Frontal cortex (tissue), 4 donors: ENCODE measurements at places on chromosomes 11 and 22. TPM values are rescaled to one million over a fixed set of nuclear protein-coding genes. Genes with fewer than 3 reads are reported as not detected.

Gene OR52H1
- total RNA-seq = 0.41 TPM

Gene ARHGAP20
- total RNA-seq = 47.3 TPM

Gene APOBEC3B
- not detected for total RNA-seq

Gene KCNK4
- total RNA-seq = 1.6 TPM

Gene TH
- total RNA-seq = 0.82 TPM

Gene PTPRCAP
- total RNA-seq = not detected

Gene MICAL2
- 14.3 TPM for total RNA-seq

Gene MIAT
- 110 TPM for total RNA-seq

Gene SGSM1
- 8.6 TPM for total RNA-seq

Gene PLEKHB1
- 5.3 TPM for total RNA-seq

Gene OPCML
- 26.9 TPM for total RNA-seq

Gene SEPTIN3
- total RNA-seq = 123 TPM

Gene SYCE3
- not detected for total RNA-seq

Gene ATL3
- total RNA-seq = 21.6 TPM

Gene MMP12
- not detected for total RNA-seq

Gene DCHS1
- total RNA-seq = 38.3 TPM

Gene NLRP14
- total RNA-seq = 0.41 TPM

Gene LAMTOR1
- total RNA-seq = 44.4 TPM

Gene TRIM49D2
- total RNA-seq = not detected

Gene B3GAT3
- 21.6 TPM for total RNA-seq
